ENCODE measurements at places on chromosomes 16 and 17.

DNA sequence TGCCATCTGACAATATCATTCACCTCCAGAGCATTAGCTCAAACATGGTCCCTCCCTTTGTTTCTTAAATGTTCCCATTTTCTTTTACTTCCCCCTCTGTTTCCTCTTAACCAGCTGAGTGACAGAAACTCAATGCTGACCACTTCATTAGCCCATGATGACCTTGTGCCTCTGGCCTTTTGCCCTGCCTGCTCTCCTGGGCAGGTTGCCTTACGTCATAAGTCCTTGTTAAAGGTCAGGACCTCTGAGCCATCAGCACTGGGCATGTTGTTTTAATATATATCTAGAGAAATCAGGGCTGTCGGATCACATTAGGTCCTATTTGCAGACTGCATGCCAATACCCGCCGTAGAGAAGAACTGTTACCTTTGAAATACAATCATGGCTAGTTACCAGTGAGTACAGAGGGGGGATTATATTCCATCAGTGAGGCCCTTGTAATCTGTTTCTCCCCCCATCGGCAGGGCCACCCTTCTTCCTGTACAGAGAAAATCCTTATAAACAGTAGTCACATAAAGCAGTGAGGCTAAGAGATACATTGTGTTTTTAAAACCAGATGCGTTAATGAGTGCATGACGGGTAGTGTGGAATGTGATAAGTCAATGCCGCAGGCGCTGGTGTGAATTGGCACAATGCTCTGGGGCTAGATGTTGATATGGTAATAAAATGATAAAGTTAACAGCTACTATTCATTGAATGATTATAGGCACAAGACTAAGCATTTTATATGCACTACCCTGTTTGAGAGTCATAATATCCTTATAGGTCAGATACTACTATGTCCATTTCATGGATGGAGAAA, 94.3 kb upstream of the ZFHX3 start:
- DNase-seq = peak; percentile 41

GRCh38 chr16:48969611-48970010, 312.0 kb downstream of the CBLN1 start:
- DNase-seq = no peak

GRCh38 chr16:89040861-89041570, 52.6 kb upstream of the ACSF3 start:
- DNase-seq = no peak

- DNase-seq = no peak
These were observed 89.9 kb downstream of the ZNF778 start for GRCh38 chr16:89307421-89307805.

DNA sequence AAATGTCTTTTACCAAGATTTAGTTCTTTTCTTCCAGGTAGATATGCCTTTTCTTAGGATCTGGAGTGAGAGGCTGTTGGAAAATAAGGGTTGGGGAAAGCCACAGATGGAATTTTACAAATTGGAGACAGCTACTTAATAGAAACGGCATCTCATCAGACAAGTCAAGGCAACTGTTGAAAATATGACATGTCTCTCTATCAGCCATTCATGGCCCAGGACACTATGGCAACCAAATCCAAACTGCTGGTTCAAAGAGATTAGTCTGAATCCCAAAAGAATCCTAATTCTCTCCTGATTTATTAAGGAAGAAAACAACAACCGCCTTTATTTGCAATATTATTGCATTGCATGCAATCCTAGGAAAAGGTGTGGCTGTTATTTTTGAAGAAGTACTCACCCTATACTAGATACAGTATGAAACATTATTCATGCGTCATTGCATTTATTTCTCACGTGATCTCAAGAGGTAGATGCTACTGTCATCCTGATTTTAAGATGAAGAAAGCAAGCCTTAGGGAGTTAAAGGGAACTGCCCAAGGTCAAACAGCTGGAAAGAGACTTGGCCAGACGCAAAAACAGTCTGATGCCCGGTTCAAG, 12.6 kb upstream of the CEP20 start:
- DNase-seq = no peak

- DNase-seq = no peak
These were observed 184.3 kb upstream of the CACNG3 start for GRCh38 chr16:24071666-24072360.

- DNase-seq = peak; percentile 44
These were observed 2.0 kb downstream of the ZNF319 start for GRCh38 chr16:57998486-57998885.

GRCh38 chr17:49548506-49549310, 27.0 kb upstream of the NXPH3 start:
- peak; percentile 65 for DNase-seq

Measured in inflammatory macrophage treated with lipopolysaccharide for 4 hours (primary cell).